ENCODE measurements at places on chromosomes 1 and 21. TPM values are rescaled to one million over a fixed set of nuclear protein-coding genes. Genes with fewer than 3 reads are reported as not detected.

The ANGPTL7 gene
- total RNA-seq, result not detected

The MANEAL gene
- total RNA-seq, result 13.1 TPM

The NES gene
- total RNA-seq, result 6.8 TPM

DNA sequence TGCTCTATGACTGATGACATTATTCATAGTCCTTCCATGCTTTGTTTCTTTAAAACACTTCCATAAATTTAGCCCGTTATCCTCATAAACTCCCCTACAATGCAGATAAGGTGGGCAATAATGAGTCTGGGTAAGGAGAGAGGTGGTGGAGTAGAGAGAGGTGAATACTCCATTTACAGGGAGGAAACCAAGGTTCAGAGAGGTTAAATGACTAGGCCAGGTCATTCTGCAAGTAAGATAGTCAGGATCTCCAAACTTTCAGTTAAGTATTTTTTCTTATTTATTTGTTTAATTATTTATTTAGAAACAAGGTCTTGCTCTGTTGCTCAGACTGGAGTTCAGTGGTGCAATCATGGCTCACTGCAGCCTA is 26.1 kb downstream of the PAFAH2 start:
- no peak for DNase-seq

- DNase-seq, result no peak
Observed at GRCh38 chr1:201649761-201650622, 111.1 kb downstream of the NAV1 start.

- DNase-seq, result no peak
Observed at GRCh38 chr1:201614262-201615015, 75.5 kb downstream of the NAV1 start.

- DNase-seq, result no peak
Observed at GRCh38 chr1:219177363-219177762, 3.7 kb downstream of the LYPLAL1 start.

GRCh38 chr1:96313216-96313615 is 408.4 kb upstream of the PTBP2 start:
- no peak for DNase-seq

DNA sequence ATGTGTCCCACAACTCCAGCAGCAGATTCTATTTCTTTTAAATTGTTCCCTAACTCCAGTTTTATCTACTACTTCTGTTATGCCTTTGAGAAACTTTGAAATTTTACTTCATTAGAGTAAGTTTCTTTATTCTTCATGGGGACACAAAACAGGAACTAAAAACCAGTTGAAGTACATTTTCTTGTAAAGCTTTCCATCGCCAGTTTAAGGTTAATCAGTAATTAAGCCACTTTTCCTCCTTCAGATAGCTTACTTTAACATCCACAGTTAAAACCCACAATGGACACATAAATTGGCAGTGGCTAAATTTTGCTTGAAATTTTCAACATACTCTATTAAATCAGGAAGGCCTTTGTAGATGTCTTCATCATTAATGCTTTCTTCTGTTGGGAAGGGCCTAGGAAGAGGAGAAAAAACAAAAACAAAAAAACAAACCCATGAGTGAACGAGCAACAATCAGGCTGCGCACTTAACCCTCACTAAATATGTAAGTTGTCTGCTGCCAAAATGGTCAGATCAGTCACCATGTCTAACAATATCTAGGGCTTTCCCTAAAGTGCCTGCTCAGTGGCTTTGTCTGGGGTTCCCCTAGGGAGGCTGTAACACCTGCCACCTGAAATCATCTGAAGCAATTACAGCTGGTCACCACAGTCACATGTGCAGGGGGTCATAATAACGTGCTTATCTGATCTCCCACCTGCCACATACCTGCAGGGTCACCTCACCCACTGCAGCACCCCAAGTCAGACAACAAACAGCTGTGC is 187.9 kb downstream of the VAV3 start:
- no peak for DNase-seq

GRCh38 chr1:192167011-192167410 is 8.7 kb downstream of the RGS18 start:
- no peak for DNase-seq

DNA sequence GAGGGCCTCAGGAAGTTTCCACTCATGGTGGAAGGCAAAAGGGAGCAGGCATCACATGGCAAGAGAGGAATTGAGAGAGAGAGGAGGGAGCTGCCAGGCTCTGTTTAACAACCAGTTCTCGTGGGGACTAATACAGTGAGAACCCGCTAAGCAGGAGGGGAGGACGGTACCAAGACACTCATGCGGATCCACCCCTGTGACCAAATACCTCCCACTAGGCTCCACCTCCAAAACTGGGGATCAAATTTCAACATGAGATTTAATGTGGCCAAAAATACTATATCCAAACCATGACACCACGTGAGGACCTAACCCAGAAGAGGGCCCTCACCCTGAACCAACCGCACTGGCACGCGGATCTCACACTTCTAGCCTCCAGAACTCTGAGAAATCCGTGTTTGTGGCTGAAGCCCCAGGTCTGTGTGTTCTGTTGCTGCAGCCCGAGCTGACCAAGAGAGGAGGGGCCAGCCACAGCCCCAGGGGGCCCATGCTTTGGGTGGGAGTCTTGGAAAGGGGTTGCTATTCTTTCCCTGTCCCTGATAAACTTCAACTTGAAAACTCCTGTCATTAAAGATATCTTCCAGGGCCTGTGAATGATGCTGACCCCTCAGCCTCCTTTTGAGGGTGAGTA is 32.0 kb downstream of the TRIM67 start:
- no peak for DNase-seq

DNA sequence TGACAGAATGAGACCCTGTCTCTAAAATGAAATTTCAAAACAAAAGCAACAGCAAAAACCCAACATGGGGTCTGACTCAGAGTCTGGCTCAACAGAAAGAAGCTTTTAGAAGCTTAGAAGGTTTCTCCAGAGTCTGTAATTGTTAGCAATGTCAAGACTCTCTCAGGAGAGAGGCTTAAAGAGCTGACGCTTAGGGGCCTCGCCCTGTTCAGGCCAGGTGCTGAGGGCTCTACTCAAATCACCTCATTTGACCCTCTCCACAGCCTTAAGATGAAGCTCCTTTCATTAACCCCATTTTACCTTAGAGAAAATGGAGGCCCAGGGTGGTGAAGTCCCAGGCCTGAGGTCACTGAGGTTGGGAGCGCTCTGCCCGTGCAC is 5.3 kb upstream of the KIF17 start:
- no peak for DNase-seq

GRCh38 chr1:78301141-78301540 is 189.6 kb upstream of the PTGFR start:
- no peak for DNase-seq

- DNase-seq, result no peak
Observed at GRCh38 chr1:60133000-60133673, 59.6 kb upstream of the C1orf87 start.

DNA sequence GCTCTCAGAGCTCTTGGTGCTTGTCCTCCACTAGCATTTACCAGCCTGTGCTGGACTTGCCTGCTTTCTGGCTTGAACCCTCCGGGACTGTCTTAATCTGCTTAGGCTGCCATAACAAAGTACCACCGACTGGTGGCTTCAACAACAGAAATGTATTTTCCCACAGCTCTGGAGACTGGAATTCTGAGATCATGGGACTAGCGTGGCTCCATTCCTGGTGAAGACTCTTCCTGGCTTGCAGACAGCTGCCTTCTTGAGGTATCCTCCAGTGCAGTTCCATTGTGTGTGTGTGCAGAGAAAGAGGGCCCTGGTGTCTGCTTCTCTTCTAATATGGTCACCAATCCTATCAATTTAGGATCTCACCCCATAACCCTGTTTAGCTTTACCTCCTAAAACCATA is 22.0 kb upstream of the RCAN1 start:
- no peak for DNase-seq

DNA sequence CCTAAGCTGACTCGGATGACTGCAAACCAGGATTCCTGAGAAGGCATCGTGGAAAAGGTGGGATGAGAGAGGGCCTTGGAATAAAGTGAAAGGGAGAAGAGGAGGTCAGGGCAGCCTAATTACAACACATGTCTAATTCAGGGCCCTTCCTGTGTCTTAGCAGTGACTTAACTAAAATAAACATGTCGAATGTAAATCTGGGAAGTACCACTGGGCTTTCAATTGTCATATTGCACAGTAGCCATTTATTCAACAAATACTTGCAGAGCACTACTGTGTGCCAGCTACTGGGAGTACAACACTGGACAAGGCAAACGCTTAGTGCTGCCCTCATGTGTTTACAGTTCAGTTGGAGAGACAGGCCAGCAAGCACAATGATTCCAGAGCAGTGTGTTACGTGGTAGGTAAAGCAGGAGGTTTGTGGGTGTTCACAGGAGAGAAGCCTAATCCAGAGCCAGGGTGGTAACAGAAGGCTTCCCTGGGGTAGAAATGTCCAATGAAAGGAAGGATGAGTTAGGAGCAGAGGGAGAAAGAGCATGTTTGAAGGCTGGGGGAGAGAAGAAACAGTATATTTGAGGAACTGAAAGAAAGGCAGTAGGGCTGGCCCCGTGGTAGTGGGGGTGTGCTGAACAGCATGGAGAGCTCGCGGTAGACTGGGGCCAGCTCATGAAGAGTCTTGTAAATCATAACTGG is 38.0 kb upstream of the RASAL2 start:
- DNase-seq, result peak; percentile 37
